ENCODE measurements at places on chromosomes 13 and 19. TPM values are rescaled to one million over a fixed set of nuclear protein-coding genes. Genes with fewer than 3 reads are reported as not detected.

Gene TMEM150B
- 47.2 TPM for total RNA-seq

Gene KCNK6
- 23.4 TPM for total RNA-seq

Gene FPR2
- 0.47 TPM for total RNA-seq

Gene TRPC4
- total RNA-seq = 0.66 TPM

Gene APOE
- 78.9 TPM for total RNA-seq

Gene FAM98C
- 35.4 TPM for total RNA-seq

Gene S1PR4
- total RNA-seq = 0.96 TPM

Gene MBD3L3
- not detected for total RNA-seq

Gene GTPBP3
- total RNA-seq = 15.4 TPM

Gene PSPN
- total RNA-seq = 6.0 TPM

Gene CGB8
- not detected for total RNA-seq

Gene TLE2
- total RNA-seq = 42.8 TPM

Gene ZNF772
- total RNA-seq = 5.3 TPM

Gene ZNF728
- not detected for total RNA-seq

Gene KLK11
- 0.94 TPM for total RNA-seq

Gene SLC25A41
- not detected for total RNA-seq

Gene TNFAIP8L1
- total RNA-seq = 14.2 TPM

Data from colonic mucosa (tissue), 4 donors.